ENCODE measurements at places on chromosomes 2 and 18.

- DNase-seq: no peak
Observed at GRCh38 chr18:6323319-6323889, 91.3 kb downstream of the L3MBTL4 start.

- no peak for DNase-seq
Observed at GRCh38 chr18:62659698-62660097, 55.6 kb upstream of the PHLPP1 start.

DNA sequence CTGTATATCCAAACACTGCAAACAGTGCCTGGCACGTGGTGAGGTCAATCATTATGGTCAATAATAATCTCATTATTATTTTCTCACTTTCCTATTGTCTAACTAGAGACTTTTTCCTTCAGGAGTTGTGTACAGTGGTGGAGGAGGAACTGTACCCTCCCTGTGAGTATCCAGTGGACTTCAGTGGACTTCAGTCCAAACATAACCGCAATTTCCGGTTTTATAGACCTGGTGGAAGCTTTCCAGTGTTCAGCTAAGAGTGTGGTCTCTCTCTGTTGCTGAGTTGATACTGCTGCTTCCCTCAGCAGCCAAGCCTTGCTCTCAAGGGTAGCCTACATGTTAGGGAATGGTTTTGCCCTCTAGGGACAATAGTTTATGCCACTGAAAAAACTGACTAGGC lies 447.1 kb downstream of the TMEM182 start:
- no peak for DNase-seq

- DNase-seq: no peak
Observed at GRCh38 chr2:85668009-85668856, at the start of gene SFTPB. Gene SFTPB, minus strand, starts transcription at chr2:85668199. Its CDS starts 16 bp downstream, at chr2:85668183.

Measured in thymus (tissue), 14 donors.